ENCODE measurements at places on chromosomes 12 and 14.

- no peak for DNase-seq
Measured at GRCh38 chr12:1590221-1590979, 4.0 kb downstream of the FBXL14 start.

DNA sequence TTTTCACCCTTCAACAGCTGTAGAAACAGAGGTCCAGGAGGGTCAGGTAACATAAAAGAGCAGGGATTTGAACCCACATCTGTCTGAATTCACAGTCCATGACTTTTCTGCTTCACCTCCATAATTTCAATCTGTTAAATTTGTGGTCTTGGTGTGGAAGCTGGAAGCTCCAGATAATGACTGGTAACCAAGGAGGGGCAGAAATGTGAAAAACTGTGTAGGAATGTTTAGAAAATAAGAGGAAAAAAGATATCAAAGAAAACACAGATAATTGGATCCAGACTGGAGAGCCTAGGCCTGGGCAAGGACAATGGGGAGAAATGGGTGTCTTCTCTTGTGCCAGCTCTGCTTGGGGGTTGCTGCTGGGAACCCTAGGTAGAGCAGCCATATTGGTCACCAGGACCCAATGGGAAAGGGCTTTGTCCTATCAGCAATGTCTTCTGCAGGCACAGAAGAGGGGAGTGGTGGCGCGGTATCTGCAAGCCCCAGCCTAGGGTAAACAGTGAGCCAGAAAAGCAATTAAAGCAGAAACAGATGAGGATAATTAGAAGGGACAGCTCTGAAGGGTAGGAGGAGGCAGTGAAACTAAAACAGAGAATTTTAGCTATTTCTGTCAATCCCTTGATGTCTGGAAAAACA is 54.3 kb upstream of the CCDC91 start:
- no peak for DNase-seq

GRCh38 chr12:6084261-6084968 is 40.1 kb downstream of the VWF start:
- DNase-seq, result no peak

- DNase-seq, result no peak
Measured at GRCh38 chr12:19245106-19245505, 115.6 kb downstream of the PLEKHA5 start.

DNA sequence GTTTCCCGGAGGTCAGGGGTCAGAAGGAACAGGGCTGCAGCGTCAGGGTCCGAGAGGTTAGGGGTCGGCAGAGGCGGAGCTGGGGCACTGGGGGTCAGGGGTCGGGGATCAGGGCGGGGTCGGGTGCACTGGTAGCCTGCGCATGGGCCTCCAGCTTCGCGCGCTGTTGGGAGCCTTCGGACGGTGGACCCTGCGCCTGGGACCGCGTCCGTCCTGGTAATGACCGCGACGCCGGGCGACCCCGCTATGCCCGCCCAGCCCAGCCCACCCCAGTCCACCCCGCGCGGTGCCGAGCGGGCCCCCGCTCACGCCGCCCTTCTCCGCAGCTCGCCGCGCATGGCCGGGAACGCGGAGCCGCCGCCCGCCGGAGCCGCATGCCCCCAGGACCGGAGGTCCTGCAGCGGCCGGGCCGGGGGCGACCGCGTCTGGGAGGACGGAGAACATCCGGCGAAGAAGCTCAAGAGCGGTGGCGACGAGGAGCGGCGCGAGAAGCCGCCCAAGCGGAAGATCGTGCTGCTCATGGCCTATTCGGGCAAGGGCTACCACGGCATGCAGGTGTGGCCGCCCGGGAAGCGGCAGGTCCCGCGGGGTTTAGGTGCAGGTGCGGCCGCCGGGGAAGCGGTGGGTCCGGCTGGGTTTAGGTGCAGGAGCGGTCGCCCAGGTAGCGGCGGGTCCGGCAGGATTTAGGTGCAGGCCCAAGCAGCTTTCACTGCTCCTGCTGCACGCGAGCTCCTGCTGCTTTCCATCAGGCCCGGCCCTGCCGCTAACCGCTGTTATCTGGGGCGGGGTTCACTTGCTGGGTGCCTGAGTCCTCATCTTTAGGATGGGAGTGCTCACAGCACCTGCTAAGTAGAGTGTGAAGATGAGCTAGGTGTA is 743 bp downstream of the PUS1 start:
- DNase-seq, result no peak

GRCh38 chr12:53977596-53978445 is 3.1 kb upstream of the HOTAIR start:
- no peak for DNase-seq

DNA sequence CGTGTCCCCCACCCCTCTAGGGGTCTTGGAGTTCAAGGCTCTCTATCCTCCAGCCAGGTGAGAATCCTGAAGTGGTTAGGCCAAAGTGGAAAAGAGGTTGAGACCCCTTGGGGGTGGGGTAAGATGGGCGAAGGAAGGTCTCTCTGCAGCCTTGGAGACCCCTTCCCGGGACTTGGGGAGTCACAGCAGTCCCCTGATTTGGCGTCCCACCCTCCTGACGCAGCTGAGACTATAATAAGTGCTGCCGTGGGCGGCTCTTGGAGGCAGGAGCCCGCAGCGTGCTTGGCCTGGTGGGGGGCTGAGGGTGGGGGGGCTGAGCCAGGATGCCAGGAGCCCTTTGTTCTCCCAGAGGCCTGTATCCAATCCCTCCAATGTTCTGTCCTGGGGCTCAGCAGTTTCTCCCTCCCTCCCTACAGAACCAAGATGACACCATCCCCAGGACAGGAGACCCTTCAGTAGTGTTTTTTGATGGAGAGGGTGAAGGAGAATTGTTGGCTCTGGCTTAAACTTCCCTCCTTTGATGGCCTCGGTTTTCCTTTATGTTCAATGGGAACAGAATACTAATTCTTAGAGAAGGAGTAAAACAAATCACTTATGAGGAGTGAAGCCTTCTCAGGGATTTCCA is 1.5 kb upstream of the AGAP2 start:
- DNase-seq, result no peak

DNA sequence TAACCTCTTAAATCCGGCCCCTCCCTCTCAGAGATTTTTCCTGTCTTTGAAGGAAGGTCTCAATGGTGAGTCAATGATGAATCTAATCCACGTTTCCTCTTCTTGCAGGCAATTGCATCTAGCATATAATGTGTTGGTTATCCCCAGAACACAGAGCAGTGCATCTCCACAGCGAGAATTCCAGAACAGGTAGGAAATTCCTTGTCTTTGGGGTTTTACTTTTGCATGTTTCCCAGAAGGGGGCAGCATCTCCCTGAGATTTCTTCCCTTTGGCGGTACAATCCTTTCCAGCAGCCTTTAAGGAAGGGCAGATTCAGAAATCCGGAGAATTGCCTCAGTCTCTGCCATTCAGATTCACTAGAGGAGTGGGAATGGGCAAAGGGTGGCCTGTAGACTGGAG is 128.0 kb downstream of the KCNA5 start:
- DNase-seq, result no peak

DNA sequence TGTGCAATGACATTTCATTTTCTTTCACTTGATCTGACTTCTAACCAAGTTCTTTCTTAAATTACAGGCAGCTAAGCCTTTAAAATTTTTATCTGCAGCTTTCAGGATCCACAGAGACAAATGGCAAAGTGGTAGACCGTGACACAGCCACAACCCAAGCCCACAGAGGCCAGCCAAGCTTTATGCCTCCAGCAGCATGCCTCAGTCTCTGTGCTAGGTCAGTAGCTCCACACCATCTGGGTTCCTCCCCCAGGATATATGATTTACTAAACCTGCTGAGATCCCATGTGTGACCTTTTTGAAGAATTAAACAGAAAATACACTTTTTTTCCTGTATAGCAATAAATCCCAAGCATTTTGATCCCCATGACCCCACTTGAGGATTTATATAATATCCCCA is 290.4 kb upstream of the CAND1 start:
- no peak for DNase-seq

DNA sequence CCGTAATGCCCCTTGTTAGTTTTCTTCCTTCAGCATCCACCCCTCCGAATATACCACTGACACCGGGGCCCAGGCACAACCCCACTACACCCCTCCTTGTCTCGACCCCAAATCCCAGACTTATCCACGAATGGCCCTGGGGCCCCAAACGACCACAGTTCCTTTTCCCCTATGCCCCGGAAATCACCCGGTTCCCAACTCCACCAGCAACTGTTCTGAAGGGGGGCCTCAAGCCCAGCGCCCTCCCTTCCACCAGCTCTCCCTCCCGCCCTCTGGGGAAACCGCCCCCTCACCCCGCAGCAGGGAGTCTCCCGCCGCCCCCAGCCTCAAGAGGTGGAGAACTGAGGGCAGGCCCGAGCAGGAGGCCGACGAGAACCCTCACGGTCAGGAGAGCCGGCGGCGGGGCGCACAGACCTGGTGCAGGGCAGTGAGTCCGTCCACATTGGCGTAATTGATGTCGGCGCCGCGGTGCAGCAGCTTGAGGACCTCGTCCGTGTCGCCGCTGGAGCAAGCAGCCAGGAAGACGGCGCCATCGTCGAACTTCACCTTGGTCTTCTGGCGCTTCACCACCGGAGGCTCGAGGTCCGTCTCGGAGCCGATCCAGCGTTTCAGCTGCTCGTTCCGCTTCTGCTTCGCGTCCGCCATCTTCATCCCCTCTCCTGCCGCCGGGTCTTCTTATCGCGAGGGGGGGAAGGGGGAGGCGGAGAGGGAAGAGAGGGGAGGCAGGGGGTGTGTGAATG is 446 bp downstream of the PPP1R12A start:
- DNase-seq, result no peak

DNA sequence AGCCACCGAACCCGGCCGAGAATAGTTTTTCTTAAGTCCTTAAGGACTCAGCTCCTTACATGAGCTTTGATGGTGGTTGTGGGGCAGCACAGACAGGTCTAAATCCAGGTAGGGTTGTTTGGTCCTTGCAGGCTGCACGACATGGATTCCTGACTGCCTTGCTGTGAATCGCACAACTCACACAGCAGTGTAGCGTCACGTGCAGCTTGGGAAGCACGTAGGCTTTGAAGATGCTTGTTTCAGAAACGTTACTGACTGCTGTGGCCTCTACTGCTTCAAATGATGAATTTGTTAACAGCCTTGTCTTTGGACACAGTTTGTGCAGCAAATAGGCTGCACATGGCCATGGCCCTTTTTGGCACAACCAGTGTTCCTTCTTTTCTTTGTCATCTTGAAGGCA is 29.9 kb downstream of the ZBTB42 start:
- DNase-seq, result no peak

- no peak for DNase-seq
Measured at GRCh38 chr12:26817183-26817591, 15.8 kb downstream of the ITPR2 start.

- DNase-seq, result no peak
Measured at GRCh38 chr12:75872762-75873161, 158.8 kb downstream of the PHLDA1 start.

- DNase-seq, result no peak
Measured at GRCh38 chr12:124224535-124225110, 70.3 kb upstream of the RFLNA start.

GRCh38 chr14:62696331-62696924 is 348.8 kb downstream of the KCNH5 start:
- DNase-seq, result no peak

DNA sequence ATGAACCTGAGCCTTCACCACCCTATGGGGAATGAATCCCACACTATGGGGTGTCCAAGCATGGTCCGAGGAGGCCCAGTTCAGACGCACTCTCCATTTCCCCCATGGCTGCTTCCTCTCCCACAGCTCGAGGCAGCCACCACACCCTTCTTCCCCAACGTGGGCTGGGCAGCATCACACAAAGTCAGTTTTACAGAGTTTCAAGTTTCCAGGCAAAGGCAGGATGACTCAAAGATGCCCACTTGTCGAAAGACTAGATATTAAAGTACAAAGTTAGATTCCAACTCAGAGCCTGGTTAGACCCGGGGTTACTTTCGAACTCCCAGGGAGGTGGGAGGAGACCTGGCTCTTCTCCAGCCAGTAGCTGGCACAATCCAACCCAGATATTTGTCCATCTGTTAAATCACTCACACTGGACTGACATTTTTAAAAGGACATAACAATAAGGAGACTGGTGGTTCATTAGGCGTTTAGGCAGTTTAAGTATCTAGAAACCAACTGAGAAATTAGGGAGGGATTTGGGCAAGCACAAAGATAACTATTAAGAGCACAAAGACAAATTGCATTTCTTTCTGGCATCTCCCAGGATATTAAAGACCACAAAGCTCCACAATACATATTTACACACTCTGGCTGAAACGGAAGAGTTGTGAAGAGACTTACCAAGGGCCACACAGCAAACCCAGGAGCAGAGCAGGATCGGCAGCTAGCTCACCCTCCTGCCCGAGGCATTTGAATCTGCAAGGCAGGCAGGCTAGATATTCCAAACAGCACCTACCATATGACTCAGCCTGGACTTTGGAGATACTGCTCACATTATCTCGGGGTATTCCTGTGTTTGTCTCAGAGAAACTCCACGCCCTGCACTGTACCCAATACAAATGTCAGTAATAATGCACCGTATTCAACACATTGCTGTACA is 34.8 kb downstream of the TMCC3 start:
- no peak for DNase-seq

DNA sequence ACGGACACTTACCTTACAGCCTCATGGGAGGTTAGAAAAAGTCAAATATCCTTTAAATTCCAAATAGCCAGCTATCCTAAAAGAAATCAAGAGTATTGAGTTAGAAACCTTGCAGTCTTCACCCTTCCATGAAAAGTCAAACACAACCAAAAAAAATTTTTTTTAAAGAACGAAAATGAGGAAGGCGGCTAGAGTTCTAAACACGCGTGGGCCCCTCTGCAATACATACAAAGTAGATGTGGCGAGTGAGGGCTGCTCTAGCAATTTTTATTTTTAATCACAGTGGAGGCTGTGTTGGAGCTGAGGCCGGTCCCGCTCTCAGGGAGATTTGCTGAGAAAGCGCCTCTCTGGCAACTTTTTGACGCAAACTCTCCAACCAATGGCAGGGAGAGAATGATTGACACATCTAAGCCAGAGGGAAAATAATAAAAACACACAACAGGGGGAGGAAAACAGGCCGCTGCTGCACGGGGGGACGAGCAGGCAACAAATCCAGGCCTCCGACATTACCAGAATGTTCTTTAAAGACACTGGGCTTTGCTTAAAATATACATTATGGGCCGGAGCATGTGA is at the start of gene OTX2:
Gene OTX2 (minus strand): TSS at position 333 of the 573 bp plus-strand sequence. CDS start 5,023 bp downstream, outside the sequence.
- DNase-seq, result no peak

DNA sequence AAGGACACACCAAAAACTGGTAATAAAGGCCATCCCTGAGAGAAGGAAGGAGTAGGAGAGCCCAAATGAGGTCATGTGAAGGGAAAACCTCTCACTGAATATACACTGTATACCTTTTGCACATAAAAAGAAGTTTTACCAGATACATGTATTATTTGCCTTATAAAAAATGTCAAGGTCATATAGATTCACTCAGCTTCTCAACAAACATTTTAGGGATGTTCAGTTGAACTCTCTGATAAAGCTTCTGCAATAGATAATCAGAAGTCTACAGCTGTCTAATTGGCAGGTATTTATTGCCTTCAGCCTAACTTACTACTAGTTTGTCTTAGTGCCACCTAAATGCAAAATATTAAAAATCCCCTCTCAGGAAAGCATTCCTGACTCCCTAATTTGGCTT is 8.7 kb downstream of the SLC11A2 start:
- DNase-seq, result no peak

DNA sequence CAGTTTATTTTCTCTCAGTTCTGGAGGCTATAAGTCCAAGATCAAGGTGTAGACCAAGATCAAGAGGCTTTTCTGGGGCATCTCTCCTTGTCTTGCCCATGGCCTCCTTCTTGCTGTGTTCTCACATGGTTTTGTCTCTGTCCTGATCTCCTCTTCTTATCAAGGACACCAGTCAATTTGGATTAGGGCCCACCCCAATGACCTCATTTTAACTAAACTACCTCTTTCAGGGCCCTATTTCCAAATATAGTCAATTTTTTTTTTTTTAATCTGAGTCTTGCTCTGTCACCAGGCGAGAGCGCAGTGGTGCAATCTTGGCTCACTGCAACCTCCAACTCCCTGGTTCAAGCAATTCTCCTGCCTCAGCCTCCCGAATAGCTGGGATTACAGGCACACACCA is 50.8 kb downstream of the TSHR start:
- no peak for DNase-seq

All from AG04449 (cell line).